ENCODE measurements at places on chromosomes 2 and 18.

GRCh38 chr18:22839340-22839821 lies 93.7 kb upstream of the RBBP8 start:
- DNase-seq = no peak

- no peak for DNase-seq
These were observed at the start of gene CLASP1 for GRCh38 chr2:121649149-121649595. CLASP1 (minus strand) TSS chr2:121649462; CDS start chr2:121605895, 43,567 bp downstream.

DNA sequence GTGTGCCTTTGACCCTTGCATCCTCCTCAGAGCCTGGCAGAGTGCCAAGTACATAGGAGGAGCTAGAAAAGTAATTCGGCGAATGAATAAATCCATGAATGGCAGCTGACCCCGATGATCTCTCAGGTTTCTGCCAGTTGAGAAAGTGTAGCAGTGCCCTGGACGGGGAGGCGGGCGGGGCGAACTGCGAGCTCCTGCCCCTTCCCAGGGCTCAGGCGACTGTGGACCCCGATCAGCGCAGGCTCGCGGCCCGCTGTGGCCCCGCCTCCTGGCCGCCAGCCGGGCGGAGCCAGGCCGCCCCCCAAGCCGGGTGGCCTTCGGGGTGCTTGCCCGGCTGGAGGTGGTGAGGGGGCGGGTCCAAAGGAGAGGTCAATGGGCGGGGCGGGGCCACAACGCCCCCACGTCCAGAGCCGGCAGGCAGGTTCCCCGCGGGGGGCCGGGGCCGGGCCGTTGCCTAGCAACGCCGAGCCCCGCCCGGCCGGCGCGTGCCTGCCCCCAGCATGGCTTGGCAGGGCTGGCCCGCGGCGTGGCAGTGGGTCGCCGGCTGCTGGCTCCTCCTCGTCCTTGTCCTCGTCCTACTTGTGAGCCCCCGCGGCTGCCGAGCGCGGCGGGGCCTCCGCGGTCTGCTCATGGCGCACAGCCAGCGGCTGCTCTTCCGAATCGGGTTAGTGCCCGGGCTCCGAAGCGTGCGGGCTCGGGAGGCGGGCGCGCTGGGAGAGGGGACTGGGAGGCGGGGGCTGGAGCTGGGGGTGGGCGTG lies 30.6 kb upstream of the TMBIM1 start:
- DNase-seq = peak; percentile 51

DNA sequence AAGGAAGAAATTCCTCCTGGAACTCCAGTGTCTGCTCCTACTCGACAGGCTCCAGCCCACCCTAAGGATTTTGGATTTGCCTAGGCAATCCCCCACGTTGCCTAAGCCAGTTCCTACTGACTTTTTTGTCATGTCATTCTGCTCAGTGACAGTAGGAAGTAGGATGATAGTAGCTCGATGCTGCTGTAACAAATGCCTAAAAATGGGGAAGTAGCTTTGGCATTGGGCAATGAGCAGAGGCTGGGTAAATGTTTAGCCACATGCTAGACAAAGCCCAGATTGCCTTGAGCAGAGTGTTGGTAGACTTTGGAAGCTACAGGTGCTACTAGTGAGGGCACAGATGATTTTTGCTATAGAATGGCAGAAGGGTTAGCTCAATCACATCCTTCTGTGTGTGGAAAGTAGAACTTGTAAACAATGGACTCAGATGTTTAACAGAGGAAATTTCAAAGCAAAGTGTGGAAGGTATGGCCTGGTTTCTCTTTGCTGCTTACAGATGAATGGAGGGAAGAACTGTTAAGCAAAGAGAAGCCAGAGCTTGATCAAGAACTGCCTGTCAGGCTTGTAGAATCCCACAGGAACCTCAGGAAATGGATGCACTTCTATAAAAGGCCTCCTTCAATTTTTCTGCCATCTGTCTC lies 154.8 kb downstream of the RNF144A start:
- no peak for DNase-seq

DNA sequence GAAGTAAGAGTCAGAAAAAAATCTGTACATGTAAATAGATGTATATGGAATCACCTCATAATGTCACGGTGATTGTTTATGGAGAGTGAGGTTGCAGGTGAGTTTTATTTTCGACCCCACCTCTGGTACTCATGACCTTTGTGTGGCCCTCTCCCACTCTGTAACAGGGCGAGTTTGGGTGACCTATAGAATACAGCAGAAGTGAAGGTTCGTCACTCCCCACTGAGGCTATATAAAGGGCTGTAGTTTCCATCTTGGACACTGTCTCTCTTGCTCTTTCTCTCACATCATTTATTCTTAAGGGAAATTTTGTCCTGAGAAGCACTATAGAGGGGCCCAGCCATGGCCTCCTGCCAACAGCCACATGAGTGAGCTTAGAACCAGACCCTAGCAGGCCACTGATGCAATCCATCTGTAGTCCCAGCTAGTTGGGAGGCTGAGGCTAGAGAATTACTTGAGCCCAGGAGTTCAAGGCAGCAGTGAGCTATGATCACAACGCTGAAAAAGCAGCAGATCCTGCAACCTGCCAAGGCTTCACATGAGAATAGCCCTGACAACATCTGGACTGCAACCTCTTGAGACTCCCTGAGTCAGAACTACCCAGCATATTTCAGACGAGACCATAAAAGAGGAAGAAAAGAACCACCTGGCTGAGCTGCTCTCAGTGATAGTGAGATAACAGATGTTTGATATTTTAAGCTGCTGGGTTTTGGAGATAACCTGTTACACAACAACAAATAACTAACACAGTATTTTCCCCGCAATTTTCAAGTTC lies 74.3 kb upstream of the SLC1A4 start:
- DNase-seq = no peak

DNA sequence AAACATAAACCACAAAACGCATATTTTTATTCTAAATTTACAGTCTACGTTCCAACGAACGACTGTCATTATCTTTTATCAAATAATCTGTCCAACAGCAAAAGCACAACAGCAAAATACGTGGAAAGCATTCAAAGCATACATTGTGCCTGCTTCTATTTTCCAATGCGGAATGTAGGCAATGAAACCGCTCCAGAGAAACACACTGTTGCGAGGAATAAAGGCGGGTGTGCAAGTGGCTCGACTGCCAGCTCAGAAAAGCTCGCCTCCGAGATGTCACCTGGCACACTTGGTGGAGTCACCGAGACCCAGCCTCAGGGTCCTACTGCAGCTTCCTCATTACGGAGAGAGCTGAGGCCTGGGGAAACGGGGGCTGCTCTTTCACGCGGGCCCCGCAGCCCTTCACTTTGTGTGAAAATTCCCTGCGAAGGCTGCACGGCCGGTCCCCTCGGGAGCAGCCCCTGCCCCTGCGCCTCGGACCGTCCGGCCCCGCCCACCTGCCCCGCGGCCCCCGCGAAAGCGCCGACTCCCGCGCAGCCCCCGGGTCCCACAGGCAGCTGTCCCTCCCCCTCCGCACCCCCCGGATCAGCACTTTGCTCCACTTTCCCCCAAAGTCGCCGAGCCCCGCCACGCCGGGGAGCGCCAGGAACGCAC lies 752 bp downstream of the MGAT4A start:
- DNase-seq = peak; percentile 57

GRCh38 chr2:7819316-7819715 lies 862.5 kb upstream of the ID2 start:
- no peak for DNase-seq

GRCh38 chr2:50102383-50102782 lies 929.5 kb downstream of the NRXN1 start:
- no peak for DNase-seq

- DNase-seq = no peak
These were observed 292.8 kb upstream of the FBXO11 start for GRCh38 chr2:48199070-48199469.

DNA sequence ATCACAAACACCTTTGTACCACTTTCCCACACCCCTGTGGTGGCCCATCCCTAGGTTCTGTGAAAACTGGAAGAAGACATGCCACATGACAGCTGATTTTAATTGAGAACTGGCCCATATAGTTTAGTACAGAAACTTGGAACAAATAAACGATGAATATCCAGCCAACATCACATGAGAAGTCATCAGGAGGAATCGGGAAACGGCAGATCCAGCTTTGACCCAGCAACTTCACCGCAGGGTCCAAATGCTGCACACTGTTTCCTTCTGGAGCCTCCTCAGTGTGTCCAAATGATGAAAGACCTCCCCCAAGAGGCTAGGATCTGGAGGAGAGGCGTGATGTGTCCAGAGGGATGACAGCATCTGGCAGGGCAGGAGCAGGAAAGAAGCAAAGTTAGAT lies 75.5 kb downstream of the COPS8 start:
- no peak for DNase-seq

DNA sequence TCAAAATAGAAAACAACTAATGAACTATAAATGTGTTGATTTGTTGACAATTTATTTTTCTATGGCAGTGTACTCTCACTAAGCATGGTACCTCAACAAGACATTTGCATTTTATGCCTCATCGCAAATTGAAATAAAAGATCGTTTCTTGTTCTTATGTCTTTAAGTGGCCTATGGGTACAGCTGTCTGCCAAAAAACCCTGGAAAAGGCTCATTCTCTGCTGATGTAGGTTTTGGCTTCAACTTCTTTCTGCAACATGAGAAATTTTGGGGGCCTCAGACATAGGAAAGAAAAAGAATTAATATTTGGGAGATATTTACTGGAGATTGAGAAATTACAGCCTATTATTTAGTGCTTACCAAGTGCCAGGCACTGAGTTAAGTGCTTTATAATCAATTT lies 205.1 kb upstream of the DPP10 start:
- no peak for DNase-seq

DNA sequence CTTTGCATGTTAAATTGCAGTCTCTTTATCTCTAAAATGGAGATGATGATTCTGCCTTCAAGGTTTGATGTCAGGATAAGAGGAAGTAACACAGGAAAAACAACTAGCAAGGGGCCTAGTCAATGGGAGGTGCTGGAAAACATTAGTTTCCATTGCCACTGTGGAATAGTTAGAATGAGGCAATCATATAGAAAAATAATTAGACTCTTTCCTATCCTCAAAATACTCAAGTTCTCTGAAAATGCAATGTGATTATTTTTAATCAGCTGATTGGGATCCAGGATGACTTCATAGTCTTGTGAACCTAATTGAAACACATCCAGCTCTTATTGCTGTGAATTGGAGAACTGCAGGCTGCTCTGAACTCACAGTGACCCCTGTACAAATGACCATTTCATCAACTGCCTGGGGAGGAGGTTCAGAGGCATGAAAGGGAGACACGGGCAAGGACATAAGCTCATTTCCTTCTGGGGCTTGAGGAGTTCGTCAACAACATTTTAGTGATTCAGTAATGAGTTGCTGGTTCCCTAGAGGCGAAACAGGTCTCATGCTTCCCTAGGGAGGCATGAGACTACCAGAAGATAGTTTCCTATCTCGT lies 422.5 kb downstream of the LPIN1 start:
- no peak for DNase-seq

GRCh38 chr2:9944330-9944758 lies 7.1 kb upstream of the GRHL1 start:
- no peak for DNase-seq

DNA sequence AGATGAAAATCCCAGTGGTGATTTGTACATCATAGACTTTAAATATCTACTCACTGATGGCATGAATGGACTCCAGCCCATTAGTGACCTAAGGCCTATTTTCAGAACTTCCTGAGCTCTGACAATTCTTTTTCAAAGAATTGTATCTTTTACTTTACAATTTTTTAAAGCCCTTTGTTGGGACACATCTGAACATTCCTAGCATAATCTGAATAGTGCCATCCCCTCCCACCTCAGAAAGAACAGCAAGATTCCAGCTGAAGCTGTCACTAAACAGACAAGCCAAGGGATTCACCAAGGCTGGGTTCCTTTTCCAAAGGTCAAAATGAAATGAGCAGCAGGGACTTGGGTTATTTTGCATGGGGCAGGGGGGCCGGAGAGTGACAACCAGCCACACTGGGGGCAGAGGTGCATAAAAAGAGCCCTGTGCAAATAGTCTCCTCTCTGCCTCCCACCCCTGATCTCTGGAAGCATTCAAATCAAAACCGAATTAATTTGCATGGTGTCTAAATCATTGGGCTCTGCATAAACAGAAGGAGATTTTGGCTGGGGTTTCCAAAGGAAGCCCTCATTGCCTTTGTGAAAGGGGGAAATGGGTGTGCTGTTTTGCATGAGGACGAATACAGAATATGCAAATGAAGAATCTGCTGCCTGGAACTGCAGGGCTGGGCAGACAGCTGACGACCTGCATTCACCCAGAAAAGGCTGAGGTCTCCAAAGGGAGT lies 17.2 kb downstream of the EPHA4 start:
- DNase-seq = no peak

GRCh38 chr2:208064220-208064961 lies 39.1 kb upstream of the PLEKHM3 start:
- no peak for DNase-seq

DNA sequence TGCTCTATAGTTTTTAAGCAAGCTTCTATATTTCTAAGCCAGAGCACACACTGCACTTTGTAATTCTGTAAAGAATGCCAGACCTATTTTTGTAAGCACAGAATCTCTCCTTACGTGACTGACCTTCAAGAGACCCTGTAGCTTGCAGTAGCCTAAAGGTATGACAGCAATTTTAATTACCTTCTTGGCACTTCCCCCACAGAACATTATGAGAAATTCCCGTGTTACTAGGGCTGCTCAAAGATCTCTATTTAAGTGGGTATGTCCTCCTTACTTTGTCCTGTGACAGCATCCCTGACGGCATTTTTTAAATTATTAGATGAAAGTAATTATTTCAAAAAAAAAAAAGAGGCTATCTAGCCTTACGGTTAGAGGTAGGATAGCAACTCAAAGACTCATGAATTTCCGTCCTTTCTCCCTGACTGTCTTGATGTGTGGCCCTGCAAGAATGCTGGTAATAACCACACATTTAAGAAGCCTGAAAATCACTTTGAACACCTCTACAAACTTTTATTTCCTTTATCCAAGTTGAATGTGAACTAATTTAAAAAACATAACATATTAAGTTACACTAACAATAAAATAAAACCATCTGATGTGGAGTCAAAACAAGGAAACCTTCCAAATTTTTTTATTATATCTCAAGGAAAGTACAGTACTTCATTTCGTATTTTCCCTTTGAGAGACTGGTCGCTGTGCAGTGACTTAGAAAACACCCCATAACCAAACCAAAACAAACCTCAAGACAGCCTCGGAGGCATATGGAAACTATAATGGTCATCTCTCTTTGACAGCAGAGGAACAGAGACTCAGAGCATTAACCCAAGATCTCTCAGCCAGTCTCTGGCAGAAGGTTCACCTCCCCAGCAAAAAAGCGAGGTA lies 54.9 kb downstream of the THUMPD2 start:
- no peak for DNase-seq

DNA sequence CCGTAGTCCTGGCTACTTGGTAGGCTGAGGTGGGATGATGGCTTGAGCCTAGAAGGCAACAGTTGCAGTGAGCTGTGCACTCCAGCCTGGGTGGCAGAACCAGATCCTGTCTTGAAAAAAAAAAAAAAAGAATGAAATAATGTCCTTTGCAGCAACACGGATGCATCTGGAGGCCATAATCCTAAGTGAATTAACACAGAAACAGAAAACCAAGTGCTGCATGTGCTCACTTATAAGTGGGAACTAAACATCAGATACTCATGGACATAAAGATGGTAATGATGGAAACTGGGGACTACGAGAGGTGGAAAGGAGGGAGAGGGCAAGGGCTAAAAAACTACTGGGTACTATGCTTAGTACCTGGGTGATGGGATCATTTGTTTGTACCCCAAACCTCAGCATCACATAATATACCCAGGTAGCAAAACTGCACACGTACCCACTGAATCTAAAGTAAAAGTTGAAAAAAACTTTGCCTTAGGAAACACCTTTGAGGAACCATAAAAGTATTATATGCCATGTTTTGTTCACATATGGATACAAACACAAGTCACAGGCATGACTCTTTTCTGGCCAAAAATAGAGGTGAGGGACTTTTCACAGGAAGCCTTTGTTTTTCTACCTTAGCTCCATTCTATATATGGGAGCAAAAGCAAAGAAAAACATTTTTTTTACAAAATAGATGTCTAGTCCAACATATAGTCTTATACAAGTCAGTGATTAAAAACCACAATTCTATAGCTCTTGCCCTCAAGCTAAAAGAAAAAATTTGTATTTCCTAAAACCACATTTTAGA lies 36.6 kb downstream of the GPR155 start:
- DNase-seq = no peak
